ENCODE measurements at places on chromosomes 16 and 17.
A peak's percentile ranks its signal among the peaks of the same experiment; 100 is the strongest.

DNA sequence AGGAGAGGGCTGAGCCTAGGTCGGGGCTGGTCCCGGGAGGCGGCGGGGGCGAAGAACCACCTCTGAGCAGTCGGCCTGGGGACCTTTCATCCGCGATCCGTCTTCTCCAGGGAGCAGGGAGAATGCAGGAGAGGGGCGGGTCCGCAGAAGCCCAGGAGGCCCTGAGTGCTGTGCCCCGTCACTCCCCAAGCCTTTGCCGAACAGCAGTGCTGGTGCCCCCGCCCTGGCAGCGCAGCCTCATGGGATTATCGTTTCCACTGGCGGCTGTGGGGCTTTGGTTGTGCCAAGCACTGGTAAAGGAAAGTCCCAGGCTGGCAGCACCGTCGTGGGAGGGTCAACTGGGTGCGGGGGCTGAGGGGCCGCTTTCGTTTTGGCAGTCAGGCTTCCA is 631 bp downstream of the TBL3 start:
- no peak for DNase-seq

GRCh38 chr17:42979511-42980273 is at the start of gene PTGES3L:
Gene PTGES3L, minus strand, starts transcription at chr17:42980080. Its CDS starts 27 bp downstream, at chr17:42980053.
- DNase-seq: no peak

- peak; percentile 29 for DNase-seq
These were observed 63.5 kb upstream of the TEX2 start for GRCh38 chr17:64326420-64327054.

DNA sequence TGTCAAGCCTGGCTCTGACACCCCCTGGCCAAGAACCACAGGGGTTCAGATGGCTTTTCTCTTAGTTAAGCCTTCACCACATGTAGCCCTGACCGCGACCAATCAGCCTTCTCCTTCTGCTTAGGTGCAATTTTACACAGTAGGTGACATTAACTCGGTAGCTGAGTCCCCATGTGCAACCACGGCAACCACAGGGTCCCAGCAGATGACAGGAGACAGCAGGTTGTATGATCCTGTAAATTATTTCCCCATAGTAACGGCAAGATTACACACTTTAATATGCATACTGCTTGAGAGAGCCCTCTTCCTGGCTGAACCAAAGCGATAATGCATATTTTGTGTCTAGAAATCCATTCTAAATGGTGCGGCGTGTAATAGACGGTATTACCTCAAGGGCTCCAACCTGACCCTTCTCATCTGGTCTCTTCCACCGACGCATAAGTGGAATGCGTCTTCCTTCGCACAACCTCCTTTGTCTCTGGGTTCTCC is 458.7 kb upstream of the ZFHX3 start:
- no peak for DNase-seq

GRCh38 chr16:50193594-50193993 is 40.5 kb downstream of the TENT4B start:
- no peak for DNase-seq

DNA sequence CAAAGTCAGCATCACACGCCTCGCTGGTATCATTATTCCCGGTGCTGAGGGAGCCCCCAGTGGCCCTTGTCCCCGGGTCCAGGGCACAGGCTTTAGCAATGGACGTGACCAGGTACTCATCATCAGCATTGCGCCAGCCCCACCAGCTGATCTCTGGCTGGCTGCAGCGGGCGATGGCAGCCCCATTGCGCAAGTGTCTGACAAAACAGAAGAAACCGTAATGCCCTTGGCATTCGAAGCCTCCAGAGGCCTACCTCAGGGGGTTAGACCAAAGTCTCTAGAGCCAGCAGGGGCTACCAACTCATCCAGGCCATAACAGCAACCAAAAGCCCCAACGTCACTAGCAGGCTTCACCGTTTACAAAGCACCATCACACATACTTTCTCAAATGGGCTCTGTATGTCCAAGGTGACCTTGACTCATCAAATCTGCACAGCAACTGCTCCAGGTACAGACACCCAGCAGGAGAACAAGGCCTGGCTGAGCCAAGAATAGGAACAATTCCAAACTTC is 7.3 kb downstream of the MTMR4 start:
- DNase-seq: no peak

- DNase-seq: no peak
These were observed 150.4 kb upstream of the HS3ST2 start for GRCh38 chr16:22663389-22664064.

DNA sequence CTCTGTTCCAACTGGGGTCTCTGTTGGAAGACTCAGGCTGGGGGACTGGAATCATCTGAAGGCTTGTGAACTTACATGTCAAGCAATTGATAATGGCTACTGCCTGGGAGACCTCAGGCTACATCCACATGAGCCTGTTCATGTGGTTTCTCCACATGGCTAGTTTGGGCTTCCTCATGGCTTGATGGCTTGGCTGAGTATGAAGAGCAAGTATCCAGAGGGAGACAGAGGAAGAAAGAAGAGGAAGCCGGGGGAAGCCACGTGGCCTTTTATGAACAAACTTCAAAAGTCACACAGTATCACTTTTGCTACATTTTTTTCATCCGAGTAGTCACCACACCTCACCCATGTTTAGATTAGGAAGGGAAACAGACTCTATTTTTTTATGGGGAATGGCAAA is 158.9 kb downstream of the TRIM37 start:
- DNase-seq: no peak

- DNase-seq: no peak
These were observed 16.1 kb downstream of the NUDT16L1 start for GRCh38 chr16:4709481-4709880.

- DNase-seq: no peak
These were observed 40.0 kb downstream of the GRB7 start for GRCh38 chr17:39777534-39778365.

- no peak for DNase-seq
These were observed 8.5 kb downstream of the ALOXE3 start for GRCh38 chr17:8109661-8110455.

DNA sequence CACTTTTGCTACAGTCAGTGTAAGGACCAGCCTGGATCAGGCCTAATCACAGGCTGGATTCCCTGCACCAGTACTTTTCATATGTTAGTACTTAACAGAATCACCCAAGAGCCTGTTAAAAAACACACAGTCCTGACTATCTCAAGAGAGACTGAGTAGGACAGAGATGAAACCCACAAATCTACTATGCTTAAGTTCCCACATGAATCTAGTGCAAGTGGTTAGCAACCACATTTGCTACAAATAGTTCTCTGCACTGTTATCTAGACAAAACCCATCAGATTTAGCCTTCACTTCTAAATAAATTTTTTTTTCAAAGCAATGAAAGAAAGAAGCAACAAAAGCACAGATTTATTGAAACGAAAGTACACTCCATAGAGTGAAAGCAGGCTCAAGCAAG is 38.9 kb downstream of the SSH2 start:
- DNase-seq: no peak

- no peak for DNase-seq
These were observed 72.5 kb downstream of the ABCC6 start for GRCh38 chr16:16150878-16151152.

DNA sequence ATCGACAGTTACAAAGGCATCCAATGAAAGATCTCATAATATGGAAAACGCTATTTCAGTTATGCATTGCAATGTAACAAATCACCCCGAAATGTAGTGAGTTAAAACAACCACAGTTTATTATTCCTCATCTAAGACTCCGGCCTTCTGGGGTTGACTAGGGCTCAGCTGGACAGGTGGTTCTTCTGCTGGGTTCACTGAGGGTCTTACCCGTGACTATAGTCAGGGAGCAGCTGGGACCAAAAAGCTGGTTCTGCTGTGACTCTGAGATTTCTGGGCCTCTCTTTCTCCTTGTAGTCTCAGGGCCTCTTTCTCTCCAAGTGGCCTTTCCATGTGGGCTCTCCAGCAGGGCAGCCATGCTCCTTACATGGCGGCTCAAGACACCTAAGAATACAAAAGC is 196.0 kb downstream of the IRX3 start:
- DNase-seq: no peak

- no peak for DNase-seq
These were observed 9.3 kb upstream of the SLC16A5 start for GRCh38 chr17:75078284-75079022.

DNA sequence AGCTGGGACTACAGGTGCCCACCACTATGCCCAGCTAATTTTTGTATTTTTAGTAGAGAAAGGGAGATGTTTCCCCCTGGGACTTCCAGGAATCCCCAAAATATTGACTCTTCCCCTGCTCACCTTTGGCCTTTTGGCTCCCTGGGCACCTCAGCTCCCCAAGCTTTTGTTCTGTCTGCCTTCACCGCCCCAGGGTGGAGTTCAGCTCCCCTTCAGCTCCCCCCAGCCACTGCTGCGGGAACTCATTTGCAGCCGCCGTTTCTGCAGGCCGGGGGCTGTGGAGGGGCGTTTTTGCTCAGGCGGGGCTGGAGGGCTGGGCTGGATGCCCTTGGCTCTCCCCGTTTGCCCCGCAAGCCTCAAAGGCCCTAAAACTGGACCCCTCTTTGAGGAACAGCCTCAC is 47.9 kb downstream of the CRISPLD2 start:
- no peak for DNase-seq

GRCh38 chr16:27324851-27325301 is 11.1 kb downstream of the IL4R start:
- no peak for DNase-seq

- DNase-seq: no peak
These were observed 1.3 kb downstream of the MYL11 start for GRCh38 chr16:30375864-30376263.

GRCh38 chr17:35064516-35065215 is 1.2 kb upstream of the RFFL start:
- no peak for DNase-seq

GRCh38 chr16:22328081-22328725 is 31.0 kb downstream of the POLR3E start:
- no peak for DNase-seq

- peak; percentile 38 for DNase-seq
These were observed 20.9 kb downstream of the COIL start for GRCh38 chr17:56939869-56940484.

- DNase-seq: no peak
These were observed 287.6 kb upstream of the GOT2 start for GRCh38 chr16:59021751-59022150.

DNA sequence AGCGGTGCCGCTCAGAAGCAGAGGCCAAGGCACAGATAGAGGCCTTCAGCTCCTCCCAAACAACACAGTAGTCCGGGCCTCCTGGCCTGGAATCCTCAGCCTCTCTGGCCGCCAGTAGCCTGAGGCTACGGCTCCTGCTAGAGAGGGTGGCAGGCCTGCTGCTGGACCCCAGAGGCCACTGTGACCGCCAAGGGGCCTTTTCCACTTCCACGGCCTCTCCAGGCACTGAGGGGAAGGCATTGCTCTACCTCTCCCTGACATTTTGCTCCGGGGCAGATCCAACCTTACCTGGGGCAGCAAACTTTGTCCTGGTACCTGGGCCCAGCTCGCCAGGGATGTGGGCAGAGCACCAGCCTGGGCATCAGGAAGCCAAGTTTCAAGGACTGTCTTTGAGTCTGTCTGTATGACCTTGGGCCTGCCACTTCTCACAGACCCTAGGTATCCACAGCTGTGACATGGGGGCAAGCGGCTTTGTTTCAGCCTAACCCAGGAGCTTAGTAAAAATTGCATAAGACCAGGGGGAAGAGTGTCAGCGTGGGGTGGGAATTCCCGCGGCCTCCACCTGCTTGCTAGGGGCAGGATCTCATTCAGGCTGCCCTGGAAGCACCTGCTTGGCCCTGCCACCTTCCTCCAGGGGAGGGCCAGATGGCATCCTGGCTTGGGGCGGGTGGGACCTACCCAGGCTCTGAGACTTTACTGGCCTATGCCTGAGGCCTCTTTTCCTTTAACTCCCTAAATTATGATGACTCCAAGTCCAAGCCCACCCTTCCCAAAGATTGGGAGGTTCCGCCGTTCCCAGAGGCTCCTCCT is 33.2 kb downstream of the ADGRG5 start:
- DNase-seq: no peak

DNA sequence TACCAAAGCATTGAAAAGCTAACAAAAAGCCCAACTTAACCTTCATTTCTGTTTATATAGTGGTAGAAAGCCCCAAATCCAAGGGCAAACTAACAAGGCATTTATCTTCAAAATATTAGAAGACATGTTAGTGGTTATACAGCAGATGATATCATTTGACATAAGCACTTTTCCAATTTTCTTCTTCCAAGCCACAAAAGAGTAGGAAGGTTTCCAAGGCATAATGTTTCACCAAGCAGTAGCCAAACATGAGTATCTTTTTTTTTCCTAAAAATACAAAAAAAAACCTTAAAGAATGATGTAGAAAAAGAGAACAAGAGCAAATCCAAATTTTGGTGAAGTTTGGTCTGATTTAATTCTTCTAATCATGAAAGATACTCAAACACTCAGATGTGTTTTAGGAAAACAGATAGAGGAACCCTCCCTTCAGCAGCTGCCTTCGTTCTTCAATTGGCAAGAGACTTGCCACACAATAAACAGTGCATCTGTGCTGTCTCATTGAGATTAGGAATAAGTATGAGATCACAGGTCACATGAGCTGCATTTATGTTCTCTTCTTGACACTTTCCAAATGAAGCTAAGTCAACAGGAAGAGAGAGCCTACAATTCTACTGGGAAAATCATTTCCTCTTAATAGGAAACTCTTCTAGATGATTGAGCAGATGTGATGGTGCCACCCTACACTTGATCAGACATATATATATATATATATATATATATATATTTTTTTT is 106.7 kb downstream of the TTC19 start:
- peak; percentile 28 for DNase-seq

DNA sequence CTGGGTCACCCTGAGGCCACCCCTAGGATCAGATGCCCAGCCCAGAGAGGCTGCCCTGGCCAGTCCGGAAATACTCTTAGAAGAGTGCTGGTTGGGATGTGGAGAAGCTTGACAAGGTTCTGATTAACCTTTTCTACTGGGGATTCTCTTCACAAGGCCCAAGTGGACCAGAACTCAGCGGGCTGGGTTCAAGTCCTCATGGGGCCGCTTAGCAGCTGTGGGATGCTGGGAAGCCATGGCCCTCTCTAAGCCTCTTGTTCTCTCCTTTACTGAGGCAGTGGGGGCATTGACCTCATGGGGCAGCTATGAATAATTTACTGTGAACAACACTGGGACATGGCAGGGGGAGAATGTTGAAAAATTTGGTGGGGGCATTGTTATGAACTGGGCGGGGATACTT is 92.8 kb downstream of the CYLD start:
- DNase-seq: no peak

DNA sequence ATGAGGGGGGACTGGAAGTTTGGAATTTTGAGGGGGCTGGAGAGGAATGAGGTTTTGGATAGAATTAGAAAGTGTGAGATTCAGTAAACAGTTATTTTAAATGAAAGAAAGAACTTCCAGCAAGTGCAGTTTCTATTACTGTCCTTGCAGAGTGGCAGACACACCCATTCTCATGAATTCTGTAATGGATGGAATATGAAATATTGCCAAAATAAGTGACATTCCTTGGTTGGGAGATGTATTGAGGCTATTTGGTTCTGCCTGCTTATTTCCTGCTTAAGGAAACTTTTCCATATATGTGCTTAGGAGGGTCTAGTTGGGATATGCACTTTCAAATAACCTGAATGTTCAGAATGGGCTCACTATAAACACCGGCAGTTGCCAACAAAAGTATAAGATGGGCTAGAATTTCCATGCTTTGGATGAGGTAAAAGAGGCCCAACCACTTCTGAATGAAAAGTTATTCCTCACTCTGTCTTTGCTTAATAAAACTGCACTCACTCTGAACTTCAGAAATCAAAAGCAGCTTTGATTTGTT is 434.4 kb downstream of the CA10 start:
- no peak for DNase-seq

Data from fibroblast of the conjunctiva (primary cell).